ENCODE measurements at places on chromosomes 11 and 22.

DNA sequence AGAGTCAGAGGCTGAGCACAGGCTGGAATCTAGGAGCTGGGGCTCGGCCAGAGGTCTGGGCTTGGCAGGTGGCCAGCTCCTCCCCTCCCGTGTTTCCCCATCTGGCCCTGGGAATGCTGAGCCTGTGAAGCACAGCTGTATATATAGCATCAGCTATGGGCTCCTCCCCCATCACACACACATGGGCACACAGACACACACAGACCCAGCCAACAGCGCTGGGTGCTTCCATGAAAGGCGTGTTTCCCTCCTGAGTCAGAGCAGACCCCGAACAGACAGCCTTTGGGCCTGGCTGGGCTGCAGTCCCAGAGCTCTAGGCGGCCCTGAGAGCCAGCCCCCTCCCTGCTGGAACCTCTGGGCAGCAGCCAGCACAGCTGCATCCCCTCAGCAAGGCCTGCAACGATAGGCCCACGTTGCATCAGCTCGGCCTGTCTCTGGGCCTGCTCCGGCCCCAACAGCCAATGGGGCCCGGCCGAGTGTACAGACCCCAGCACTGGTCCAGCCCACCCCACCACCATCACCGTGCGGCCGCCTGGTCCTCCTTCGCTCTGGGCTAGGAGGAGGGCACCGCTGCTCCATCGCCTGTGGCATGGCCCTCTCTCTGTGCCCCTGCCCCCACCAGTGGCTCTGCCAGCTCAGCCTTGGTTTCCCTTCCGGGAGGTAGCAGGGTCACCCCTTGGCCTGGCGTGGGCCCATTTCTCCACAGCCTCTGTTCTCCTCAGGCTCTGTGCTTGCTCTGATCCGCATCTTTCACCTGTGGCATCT, 7.6 kb upstream of the SERPINH1 start:
- peak; percentile 82 for DNase-seq

DNA sequence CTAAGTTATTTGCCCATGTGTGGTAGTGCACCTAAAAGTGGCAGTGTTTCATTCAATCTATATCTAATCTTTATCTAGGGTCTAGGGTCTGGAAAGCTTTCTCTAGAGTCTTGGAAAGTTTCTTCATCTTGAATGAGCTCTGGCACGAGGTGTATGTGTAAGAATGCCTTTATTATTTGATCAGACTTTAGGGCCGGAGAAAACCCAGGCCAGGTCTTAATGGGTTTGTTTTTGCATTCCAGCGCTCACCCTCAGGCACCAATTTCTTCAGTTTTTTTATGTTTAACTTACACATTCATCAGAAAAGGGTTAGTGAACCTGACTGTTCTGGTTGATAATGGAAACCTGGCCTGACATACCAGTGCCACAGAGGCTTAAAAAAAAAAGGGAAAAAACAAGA, 68.3 kb upstream of the SLN start:
- no peak for DNase-seq

- no peak for DNase-seq
Observed at GRCh38 chr22:46774980-46775849, 12.8 kb downstream of the TBC1D22A start.

GRCh38 chr11:67302571-67303131, 679 bp upstream of the SSH3 start:
- no peak for DNase-seq

DNA sequence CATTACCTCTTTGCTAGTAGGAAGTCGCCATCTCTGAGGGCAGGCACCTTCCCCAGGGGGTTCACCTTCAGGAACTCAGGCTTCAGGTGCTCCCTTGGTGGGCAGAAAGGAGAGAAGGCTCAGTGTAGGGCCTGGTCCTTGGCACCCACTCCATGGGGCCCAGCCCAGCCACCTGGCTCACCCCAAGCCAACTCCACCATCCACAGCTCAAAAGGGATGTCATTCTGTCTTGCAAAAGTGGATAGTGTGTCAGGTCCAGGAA, 2.7 kb upstream of the GSTT4 start:
- no peak for DNase-seq

GRCh38 chr11:130728185-130729180, 187.8 kb downstream of the SNX19 start:
- no peak for DNase-seq

- DNase-seq = no peak
Observed at GRCh38 chr11:74001822-74002286, 7.0 kb downstream of the UCP3 start.

GRCh38 chr22:42811459-42811858, 45.6 kb downstream of the ARFGAP3 start:
- DNase-seq = no peak

DNA sequence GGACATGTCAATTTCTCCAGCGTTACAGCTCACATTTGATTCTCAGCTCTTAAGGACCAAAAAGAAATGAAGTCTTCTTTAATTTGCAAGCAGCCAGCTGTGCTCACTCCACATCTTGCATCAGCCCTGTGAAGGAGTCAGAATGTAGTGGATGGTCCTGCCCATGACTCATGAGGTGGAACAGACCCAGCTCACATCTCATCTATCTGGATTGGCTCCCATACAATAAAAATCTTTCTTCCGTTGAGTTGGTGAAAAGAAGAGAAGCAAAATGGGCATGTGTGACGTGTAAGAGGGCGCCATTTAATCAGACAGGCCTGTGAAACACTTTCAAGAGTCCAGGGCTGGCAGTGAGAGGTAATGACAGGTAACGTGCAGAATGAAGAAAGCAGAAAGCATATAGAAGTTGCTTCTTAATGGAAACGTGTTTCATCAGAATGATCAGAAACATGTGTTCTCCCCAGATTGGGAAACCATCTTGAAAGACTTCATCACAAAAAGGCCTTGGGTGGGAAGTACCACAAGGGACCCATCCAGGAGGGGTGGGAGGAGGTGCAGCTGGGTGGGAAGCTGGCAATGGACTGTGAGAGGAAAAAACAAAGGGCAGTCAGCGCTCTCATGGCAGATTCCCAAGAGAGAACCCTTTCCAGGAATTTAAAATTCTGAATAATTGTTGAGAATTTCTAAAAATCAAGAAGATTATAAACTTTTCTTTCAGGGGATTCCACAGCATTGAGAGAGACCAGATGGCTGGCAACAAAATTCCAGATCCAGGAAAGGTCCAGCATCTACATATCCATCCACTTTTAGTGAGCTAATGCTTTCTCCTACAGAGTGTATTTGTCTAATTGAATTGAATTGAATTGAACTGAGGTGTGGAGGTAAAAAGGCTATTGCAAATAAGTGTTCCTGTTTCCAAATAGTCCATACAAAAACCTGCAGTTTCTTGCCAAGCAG, 57.0 kb downstream of the ETS1 start:
- no peak for DNase-seq
